ENCODE measurements at places on chromosomes 12 and 14.

DNA sequence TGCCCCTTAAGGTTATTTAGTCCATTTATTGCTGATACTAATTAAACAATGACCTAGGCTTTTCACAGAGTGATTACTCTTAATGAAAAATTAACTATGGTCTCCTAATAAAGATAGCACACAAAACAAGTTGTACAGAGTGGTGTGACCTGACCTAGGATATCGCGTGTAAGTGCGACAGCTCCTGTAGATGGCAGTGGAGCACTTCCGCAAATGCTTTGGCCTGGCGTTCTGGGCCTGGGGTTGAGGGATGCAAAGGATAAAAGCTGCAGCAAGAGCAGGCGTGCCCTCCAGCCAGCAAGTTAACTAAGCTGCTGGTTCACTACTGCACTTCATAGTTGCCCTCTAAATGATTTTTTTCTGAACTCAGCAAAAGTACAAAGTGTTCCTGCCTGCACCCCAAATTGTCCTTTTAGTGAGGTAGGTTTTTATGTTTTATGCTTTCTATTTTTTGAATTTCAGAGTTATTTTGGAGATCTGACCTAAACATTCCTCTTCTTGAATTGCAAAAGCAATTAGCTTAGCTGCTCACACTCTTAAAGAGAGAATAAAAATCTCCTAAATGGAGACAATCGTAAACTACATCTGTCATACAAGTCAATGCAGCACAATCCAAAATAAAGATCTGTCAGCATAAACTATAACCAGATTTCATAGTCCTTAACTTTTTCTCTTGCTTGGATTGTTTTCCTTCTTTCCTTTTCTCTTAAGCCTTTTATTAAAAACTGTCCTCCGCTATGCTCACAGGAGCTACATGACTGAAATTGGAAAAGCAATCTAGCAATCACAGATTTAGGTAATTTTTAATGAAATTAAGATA is 379.6 kb downstream of the LRIG3 start:
- peak; percentile 83 for DNase-seq

- DNase-seq = no peak
Observed at GRCh38 chr12:6201213-6201608, 1.0 kb downstream of the CD9 start.

- DNase-seq = no peak
Observed at GRCh38 chr12:2553388-2554126, 241.2 kb upstream of the FKBP4 start.

DNA sequence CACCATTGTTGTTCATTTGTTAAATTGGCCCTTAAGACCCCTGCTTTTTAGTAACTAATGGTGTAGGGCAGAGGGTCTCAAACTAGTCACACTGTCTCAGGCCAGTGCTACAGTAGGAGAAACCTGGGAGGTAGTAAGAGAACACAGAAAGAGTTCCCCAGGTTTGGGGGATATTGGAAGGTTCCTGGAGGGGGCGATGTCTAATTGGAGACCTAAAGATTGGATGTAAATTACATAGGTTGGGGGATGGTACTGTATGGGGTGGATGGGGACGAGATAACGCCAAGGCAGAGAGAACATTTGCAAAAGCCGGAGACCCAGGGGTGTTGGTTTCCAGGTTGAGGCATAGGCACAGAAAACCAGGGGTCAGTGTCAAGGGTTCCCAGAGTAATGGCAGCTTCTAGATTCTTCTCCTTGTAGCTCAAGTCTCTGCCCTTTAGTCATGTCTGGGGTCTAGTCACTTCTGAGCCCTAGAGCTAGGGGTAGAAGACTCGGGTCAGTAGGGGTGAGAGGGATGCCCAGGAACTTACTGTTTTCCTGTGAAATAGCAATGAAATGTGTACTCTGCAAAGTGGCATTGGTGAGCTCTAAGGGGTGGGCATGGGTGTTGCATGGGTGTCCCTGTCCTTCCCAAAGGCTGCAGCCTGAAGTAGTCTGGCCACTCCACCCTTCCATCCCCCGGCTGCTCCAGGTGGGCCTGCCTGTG is 21.8 kb downstream of the PLEKHG3 start:
- DNase-seq = no peak

- DNase-seq = no peak
Observed at GRCh38 chr14:76015668-76016067, 30.1 kb downstream of the IFT43 start.

DNA sequence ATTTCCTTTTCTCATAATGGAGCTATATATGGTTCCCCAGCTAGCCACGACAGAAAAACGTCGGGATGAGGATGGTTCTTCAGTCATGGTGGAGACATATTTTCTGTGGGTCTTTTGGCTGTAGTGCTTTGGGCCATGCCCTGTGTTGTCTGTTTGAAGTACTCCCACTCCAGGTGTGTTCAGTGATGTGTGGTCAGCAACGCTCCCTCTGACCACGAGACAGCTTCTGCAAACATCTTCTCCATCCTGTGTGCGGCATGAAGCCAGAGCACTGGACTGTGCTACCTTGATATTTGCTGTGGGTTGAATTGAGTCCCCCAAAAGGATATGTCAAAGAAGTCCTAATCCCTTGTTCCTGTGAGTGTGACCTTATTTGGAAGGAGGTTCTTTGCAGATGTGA is 931.2 kb downstream of the NRXN3 start:
- DNase-seq = no peak

GRCh38 chr12:91327889-91328288 is 145.3 kb upstream of the DCN start:
- DNase-seq = no peak

DNA sequence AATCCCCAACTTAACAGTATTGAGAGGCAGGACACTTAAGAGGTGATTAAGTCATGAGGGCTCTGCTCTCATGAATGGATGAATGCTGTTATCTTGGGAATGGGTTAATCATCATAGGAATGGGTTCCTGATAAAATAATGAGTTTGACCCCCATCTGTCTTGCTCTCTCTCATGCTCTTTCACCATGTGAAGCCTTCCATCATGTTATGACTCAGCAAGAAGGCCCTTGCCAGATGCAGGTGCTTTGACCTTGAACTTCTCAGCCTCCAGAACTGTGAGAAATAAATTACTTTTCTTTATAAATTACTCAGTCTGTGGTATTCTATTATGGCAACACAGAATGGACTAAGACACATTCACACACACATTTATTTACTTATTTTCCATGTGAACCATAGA is 89.0 kb upstream of the PPM1H start:
- DNase-seq = no peak

GRCh38 chr12:52032446-52032803 is 18.8 kb upstream of the NR4A1 start:
- DNase-seq = no peak

GRCh38 chr12:77421152-77421551 is 355.8 kb upstream of the E2F7 start:
- DNase-seq = no peak

DNA sequence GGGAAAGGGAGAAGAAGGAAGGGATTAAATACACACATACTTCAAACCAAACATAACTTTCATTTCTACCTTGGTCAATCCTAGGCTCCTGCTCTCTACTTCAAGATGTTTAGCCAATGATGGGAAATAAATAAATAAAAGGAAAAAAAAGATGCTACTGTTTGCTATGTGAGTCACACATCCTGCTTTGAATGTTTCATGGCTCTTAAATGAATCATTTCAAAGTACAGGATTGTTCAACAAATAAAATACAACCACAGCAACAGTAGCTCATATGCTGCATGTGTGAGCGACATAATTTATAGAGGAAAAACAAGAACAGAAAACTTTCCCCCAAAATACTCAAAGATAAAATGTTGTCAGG is 54.3 kb upstream of the NPFF start:
- DNase-seq = no peak

DNA sequence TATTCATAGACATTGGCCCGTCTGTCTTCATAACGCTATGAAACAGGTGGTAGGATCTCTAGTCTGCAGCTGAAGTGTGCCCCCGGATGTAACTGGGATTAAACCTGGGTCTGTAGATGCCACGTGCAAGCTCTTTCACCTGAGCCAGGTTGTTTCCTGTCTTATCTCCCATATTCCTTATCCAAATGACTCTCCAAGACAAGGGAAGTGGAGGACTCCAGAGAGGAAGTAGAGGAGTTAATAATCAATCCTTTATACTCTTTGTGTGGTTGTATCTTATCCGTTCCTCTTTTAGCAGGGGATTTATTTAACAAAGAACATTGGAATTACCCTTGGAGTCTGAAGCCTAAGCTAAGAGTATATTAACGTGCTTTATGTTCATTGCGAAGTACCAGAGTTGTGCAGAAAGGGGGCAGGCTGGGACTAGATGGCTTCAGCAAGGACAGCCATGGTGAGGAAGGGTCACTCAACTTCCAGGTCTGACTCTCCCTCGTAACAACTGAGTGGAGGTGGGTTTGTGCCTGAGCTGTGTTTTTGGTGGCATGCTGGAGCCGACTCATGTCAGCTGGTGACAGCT is 82.8 kb downstream of the RIN3 start:
- no peak for DNase-seq

Measured in HAP-1 (cell line).